Gastrocnemius medialis (tissue), 4 donors: ENCODE measurements at places on chromosomes 16 and 17. TPM values are rescaled to one million over a fixed set of nuclear protein-coding genes. Genes with fewer than 3 reads are reported as not detected.

DNA sequence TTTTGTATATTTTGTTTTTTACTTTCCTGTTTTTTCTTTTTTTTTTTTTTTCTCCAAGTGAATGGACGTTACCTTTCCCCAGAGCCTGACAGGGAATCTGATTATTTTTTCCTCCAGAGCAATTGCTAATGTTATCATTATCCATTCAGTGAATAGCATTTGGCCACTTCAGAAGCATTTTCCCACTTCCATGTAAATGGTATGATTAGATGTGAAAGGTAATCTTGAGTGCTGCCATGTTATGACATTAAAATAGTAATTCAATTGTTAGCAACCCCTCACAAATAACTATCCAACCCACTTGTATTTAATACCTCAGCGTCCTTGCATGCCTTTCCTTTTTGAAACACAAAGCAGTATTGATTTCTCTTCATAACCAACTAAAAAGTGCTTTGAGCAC is 1243.8 kb downstream of the CDH8 start:
- DNase-seq: no peak

DNA sequence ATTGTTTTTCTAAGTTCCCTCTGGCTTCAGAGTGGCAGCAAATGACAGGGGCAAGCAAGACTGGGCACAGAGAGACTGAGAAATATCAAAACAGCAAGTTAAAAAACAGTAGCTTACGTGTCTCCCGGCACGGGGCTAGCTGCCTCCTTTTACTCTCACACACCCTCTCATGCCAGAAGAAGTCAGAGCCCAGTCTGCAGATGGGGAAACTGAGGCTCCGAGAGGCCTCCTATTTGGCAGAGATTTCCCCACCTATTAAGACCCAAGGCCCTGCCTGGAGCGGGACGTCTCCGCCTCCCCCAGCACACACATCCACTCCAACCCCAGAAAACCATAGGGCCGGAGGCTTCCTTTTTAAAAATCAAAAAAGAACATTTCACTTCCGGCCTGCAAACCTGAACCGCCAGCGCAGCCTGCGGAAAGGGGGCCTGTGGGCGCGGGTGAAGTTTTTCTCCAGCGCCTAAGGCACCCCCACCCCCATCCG is 832 bp downstream of the CARHSP1 start:
- DNase-seq: no peak

DNA sequence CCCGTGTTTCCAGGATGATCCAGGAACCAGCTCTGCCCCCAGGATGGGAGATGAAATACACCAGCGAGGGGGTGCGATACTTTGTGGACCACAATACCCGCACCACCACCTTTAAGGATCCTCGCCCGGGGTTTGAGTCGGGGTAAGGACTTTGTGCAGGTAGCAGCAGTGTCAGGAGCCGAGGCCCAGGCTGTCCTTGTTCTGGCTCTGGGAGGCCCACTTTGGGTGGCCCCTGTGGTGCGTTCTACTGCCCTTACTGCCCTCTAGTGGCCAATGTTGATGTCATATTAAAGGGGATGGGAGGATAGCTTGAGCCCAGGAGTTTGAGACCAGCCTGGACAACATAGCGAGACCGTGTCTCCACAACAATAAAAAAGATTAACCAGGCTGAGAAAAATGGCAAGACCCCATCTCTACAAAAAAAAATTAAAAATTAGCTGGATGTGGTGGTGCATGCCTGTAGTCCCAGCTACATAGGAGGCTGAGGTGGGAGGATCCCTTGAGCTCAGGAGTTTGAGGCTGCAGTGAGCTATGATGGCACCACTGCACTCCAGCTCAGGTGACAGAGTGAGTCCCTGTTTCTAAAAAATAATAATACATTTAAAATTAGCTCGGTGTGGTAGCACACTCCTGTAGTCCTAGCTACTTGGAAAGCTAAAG is 20.9 kb upstream of the CLEC18A start:
- DNase-seq: no peak

GRCh38 chr16:57389087-57389468 is 15.5 kb upstream of the CCL17 start:
- no peak for DNase-seq

GRCh38 chr17:11935734-11936406 is 61.4 kb downstream of the ZNF18 start:
- DNase-seq: no peak

DNA sequence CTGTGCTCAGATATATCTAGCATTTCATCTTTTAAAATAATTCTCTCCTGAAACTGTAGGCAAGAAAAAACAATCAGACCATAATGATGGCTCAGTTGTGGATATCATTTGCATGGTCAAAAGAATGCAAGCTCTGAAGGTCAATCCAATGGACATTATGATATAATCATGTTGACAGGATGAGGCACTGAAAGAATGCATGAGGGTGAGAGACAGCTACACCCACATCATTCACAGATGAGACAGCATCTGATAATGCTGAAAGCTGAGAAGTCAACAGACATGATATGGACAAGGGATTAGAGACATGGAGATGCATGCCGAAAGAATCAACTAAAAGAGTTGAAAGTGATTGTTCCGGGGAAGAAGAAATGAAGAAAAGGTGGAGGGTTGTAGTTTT is 346.4 kb upstream of the CDH5 start:
- DNase-seq: no peak

DNA sequence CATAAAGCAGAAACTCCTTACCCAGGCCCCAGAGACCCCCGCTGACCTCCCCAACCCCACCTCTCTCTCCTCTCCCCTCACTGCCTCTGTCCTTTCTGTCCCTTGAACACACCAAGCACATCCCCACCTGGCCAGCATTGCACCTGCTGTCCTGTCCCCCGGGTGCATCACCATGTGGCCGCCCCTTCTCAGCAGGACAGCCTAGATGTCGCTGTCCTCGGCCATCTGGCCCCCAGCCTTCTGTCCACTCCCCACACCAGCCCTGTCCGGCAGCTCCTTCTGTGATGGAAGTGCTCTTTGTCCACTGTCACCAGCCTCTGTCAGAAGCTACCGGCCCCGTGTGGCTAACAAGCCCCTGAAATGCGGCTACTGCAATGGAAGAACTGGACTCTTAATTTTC is 12.3 kb upstream of the MPRIP start:
- DNase-seq: no peak

DNA sequence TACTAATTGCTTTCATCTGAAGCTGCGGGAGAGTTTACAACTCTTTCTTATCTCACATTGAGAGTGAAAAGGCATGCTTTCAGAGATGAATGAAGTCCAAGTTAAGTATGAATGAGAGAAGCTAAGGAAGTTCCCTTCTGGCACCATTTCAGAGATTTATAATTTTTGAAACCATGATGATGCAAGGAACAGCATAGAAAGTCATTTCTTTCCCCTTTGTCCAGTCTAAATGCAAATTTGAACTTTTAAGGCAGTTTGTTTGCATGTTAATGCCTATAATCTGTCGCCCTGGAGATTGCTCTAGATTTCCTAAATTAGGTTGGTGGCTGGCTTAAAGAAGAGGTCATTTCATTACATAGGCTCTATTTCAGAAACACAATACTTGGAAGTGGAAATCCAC is 594.8 kb upstream of the GOT2 start:
- DNase-seq: no peak

GRCh38 chr17:38844261-38844757 is 9.2 kb downstream of the RPL23 start:
- peak; percentile 82 for DNase-seq

DNA sequence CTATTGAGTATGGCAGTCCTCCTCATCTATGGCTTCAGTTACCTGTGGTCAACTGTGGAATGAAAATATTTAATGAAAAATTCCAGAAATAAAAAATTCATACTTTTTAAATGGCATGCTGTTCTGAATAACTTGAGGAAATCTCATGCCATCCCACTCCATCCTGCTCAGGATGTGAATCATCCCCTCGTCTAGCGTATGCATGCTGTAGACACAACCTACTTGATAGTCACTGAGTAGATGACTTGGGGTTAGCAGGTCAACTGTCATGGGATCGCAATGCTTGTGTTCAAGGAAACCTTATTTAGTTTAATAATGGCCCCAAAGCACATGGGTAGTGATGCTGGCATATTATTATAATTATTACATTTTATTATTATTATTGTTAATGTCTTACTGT is 4.8 kb upstream of the VAC14 start:
- DNase-seq: no peak

DNA sequence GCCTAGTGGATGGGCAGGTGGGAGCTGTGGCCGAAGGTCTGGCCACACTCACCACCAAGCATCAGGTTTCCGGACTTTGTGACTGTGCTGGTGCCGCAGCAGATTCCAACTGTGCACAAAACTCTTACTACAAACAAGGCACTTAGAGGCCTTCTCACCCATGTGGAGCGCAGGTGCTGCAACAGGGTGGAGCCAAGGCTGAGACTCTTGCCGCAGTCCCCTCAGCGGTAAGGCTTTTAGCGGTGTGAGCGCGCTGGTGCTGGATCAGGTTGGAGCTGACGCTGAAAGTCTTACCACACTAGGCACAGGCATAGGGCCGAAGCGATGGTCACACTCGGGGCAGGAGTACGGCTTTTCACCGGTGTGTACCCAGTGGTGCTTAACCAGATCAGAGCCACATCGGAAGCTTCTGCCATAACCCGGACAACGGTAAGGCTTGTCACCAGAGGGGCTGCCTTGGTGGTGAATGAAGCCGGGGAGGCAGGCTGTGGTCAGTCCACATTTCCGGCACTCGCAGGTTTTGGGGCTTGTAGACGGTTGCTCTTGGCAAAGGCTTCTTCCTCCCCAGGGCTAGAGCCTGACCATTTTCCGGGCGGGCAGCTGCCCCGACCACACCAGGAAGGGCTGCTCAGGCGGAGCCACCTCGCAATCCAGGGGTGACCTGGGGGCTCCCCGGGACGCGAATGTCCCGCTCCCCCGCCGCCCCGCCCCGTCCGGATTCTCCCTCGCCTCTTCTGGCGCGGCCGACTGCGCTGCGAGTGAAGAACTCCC is 1.0 kb upstream of the ARMC5 start:
- DNase-seq: peak; percentile 75

GRCh38 chr16:29198731-29199521 is 207.6 kb downstream of the NPIPB11 start:
- DNase-seq: no peak

DNA sequence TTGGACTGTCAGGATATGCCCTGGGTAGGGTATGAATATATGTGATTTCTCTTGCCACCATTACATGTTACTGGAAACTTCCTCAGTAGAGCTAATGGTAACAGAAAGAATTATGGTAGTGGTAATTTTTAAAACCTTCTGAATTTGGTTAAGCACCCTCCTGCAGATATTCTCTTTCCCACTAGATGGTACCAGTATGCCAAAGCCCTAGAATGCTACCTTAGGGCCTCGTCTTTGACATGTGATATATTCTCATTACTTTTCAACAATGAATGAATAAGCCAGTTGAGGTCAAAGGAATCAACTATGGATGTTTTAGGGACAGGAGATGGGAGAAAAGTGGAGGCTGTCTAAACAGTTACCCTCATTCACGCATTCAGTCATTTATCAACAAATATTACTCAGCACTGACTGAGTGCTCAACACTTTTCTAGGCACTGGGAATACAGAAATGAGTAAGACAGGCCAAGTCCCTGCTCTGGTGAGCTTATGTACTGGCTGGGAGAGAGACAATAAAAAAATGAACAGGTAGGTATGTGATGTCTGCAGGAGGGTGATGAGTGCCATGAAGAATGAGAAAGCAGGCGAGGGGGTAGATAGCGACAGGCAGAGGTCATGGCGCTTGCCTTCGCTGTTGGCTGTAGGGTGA is 14.7 kb downstream of the CDH13 start:
- no peak for DNase-seq

- peak; percentile 99 for DNase-seq
Measured at GRCh38 chr16:29811170-29811895, 660 bp upstream of the PRRT2 start.

- DNase-seq: no peak
Measured at GRCh38 chr16:844638-845350, 44.3 kb upstream of the GNG13 start.

DNA sequence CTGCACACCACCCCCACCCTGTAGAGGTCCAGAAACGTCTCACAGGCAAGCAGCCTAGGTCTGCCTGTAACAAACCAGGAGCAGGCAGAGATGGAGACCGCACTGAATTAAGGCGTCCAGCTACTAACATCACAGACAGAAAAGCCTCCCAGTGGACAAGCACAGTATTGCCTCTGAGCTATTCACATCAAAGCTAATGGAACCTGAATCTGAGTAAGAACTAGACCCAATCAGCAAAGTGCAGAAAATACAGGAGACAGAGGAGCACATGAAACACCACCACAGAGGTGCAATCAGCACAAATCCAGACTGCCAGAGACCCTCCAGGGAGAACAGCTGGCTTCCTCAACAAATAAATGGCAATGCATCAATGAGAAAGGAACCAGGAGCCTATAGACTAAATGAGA is 22.2 kb upstream of the PEMT start:
- no peak for DNase-seq

DNA sequence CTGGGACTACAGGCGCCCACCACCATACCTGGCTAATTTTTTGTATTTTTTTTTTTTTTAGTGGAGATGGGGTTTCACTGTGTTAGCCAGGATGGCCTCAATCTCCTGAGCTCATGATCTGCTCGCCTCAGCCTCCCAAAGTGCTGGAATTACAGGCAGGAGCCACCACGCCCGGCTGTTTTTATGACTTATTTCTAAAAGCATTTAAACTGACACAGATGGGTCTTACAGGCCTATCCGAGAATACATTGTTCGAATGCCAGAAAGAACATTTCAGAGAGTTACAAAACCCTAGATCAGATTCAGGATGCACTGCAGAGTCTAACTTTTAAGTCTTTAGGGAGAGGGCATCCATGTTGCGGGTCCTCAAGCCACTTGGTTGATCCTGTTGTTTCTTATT is 234.7 kb upstream of the MAF start:
- DNase-seq: no peak

GRCh38 chr17:54180950-54181349 is 358.2 kb downstream of the KIF2B start:
- DNase-seq: no peak

- no peak for DNase-seq
Measured at GRCh38 chr17:65181237-65182061, 44.3 kb downstream of the RGS9 start.

- DNase-seq: no peak
Measured at GRCh38 chr16:77938913-77939312, 83.4 kb upstream of the CLEC3A start.

DNA sequence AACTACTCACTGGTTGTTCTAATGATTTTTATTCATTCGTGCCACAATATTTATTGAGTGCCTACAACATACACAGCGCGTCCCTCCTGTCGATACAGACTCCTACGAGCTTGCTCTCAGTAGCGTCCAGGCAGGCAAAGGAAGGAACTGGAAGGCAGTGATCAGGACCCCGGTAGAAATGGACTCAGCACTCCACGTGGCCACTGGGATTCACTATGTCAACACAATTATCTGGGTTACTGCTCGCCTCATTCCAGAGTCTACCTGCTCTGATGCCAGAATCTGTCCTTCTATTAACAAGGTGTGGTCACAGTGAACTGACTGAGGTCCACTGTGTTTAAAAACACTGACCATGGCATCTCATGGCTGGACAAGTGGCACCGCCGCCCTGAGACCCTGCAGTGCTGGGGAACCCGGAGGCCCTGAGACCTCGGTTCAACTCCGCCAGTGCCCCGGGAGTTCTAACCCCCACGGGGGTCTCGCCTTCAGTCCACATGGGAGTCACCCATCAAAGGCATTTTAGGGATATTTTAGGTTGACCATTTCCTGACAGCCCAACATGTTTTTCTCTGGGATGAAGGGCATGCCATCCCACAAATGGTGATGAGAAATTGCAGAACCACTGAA is 71.4 kb downstream of the ZFHX3 start:
- DNase-seq: no peak

Gene CNGB1
- not detected for total RNA-seq

Gene SLFN12L
- 0.15 TPM for total RNA-seq

Gene LRRC36
- total RNA-seq: not detected

Gene ZNF267
- 8.6 TPM for total RNA-seq

Gene RGS11
- 1.2 TPM for total RNA-seq

Gene TEKT5
- not detected for total RNA-seq

Gene KRT12
- not detected for total RNA-seq

Gene KRTAP2-3
- not detected for total RNA-seq
